Subcutaneous adipose tissue (tissue), 4 donors: ENCODE measurements at places on chromosomes 1 and 21. TPM values are rescaled to one million over a fixed set of nuclear protein-coding genes. Genes with fewer than 3 reads are reported as not detected.

SHISAL2A gene
- not detected for total RNA-seq

LMX1A gene
- 0.51 TPM for total RNA-seq

HUNK gene
- 0.66 TPM for total RNA-seq

TNNT2 gene
- not detected for total RNA-seq

MCOLN2 gene
- total RNA-seq = 0.38 TPM

TPTE gene
- total RNA-seq = not detected

RNU1-3 gene
- under 0.01 TPM for total RNA-seq

KIF14 gene
- total RNA-seq = 0.88 TPM

ZMPSTE24 gene
- total RNA-seq = 37.2 TPM

FCMR gene
- 6.8 TPM for total RNA-seq

WDR4 gene
- 7.0 TPM for total RNA-seq

LCE3D gene
- not detected for total RNA-seq

CEP350 gene
- total RNA-seq = 77.2 TPM

NASP gene
- 91.2 TPM for total RNA-seq
